Stimulated activated CD4-positive, alpha-beta T cell treated with anti-CD3 and anti-CD28 coated beads, TNF-alpha, amount 100 ng/mL, for 1 hour (primary cell): ENCODE measurements at places on chromosomes 13 and 19.
A peak's percentile ranks its signal among the peaks of the same experiment; 100 is the strongest.

- no peak for DNase-seq
Measured at GRCh38 chr13:107387525-107387924, 819.6 kb upstream of the ARGLU1 start.

GRCh38 chr13:101026736-101027398 lies 352.3 kb upstream of the TMTC4 start:
- no peak for DNase-seq

- DNase-seq: no peak
Measured at GRCh38 chr19:43719918-43720317, 4.0 kb downstream of the IRGC start.

DNA sequence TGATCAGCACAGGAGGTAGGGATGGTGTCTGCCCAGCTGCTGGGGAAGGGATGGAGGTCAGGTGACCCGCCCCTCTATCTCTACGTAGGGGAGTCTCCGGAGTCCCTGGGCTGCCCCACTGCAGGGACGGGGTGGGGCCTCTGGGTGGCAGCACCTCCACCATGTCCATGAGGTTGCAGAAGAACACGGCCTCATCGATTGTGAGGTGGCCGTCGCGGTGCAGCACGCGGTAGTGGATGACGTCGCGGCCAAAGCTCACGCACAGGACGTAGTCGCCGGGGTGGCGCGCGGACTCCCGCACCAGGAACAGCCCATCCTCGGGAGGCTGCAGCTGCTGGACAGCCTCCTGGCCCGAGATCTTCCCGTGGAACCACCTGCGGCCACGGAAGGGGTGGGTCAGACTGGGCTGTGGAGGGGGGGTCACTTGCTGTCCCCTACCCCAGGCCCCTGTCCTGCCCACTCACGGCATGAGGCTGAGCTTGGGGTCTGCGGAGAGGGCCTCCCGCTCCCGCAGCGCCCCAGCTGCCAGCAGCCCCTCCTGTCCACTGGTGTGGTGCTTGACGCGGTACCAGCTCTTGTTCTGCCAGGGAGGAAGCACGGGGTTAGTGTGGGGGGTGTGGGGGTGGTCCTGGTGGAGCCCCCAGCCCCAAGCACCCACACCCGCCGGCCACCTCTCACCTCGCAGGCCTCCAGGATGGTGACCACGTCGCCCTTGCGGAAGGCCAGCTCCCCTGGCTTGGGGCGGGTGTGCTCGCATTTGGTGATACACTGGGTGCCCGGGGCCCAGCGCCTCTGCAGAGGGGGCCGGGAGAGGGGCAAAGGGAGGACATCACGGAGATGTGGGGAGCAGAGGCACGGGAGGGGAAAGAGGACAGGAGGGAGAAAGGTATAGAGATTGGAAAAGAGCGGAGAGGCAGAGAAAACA lies 2.3 kb downstream of the MATK start:
- peak; percentile 35 for DNase-seq

GRCh38 chr19:58355908-58356765 lies 2.8 kb upstream of the A1BG start:
- peak; percentile 14 for DNase-seq

- DNase-seq: no peak
Measured at GRCh38 chr13:35599384-35599783, 122.9 kb upstream of the MAB21L1 start.

DNA sequence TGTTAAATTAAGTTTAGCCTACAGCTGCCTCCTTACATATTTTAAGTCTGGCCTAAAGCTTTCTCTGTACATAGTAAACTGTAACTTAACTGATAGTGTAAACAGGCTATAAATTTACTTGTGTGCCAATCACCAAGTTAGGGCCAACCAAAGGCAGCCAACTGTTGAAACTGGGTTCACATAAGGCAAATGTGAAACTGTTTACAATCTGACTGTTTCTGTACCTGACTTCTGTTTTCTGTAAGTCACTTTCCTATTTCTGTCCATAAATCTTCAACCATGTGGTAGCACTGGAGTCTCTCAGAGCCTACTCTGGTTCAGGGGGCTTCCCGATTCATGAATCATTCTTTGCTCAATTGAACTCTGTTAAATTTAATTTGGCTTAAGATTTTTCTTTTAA lies 103.1 kb downstream of the RAP2A start:
- no peak for DNase-seq

DNA sequence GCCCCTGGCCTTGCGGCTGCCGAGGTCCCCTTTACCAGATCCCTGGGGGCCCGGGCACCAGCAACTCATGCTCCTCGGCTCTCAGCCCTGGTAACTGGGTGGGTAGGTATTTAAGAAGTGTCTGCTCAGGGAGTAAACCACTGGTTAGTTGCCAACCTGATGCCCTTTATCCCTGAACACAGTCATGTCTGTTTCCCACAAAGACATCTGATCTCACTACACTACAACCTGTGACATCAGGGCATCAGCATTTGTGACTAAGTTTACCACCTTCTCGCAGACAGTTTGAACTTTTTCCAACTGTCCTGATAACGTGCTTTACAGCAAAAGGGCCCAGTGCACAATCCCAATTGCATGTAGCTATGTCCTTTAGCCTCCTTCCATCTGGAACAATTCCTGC lies 22.0 kb downstream of the GGACT start:
- no peak for DNase-seq

DNA sequence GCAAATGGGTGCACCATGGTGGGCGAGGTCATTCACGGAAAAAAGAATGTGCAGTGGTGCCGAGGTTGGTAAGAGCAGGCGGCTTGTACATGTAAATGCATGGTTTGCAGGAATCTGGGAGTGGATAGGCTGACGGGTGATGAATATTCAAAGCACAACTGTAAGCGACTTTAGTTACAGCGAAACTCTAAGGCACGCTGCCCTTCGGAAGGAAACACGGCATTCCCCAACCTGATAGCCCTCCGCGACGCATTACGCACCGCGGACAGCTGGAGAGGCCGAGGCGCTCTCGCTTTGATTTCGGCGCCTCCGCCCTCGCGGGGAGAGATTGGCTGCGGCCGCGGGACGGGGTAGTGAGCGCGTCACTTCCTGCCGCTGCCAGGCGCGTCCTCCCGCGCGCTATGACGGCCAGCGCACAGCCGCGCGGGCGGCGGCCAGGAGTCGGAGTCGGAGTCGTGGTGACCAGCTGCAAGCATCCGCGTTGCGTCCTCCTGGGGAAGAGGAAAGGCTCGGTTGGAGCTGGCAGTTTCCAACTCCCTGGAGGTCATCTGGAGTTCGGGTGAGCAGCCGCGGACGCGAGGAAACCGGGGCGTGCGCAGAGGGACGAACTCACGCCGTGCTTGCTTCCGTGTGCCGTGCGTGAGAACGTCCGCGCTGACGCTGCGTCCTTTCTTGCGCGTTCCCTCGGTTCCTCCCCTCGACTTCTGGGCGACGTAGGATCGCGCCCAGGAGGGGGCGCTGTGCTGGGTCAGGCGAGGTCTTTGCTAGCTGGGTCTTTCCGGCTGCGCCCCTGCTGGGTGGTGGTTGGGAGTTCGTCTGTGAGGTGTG lies at the start of gene NUDT15:
Gene NUDT15, plus strand, starts transcription at position 381 of the 828 bp plus-strand sequence. Its CDS starts 21 bp downstream, at position 402.
- DNase-seq: peak; percentile 89
